ENCODE measurements at places on chromosomes 4 and X. TPM values are rescaled to one million over a fixed set of nuclear protein-coding genes. Genes with fewer than 3 reads are reported as not detected.

DNA sequence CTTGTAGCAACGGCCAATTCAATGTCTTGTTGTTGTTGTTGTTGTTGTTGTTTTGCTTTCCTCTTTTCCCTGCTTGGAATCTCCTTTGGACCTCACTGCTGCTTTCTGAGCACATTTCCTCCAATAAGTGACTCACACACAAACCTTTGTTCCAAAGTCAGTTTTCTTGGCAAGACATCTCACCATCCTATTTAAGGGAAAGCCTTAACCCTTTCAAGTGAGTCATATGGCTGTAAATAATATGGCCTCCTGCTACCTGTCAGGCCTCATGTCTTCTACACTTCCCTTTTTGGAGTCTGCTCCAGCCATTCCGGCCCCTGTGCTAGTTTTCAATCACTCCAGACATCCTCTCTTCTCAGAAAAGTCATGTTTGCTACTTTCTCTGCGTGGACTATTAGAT lies 79.5 kb upstream of the MAGEB10 start:
- DNase-seq = no peak
- no peaks in the 10 kb centered on the region for H3K36me3 ChIP-seq
- H3K27ac ChIP-seq = no peak overlapping the region
- no peaks in the 10 kb centered on the region for H3K4me1 ChIP-seq

- no peak for DNase-seq
- H3K4me3 ChIP-seq = no peak overlapping the region
- no peaks in the 10 kb centered on the region for H3K27me3 ChIP-seq
- H3K36me3 ChIP-seq = no peaks in the 10 kb centered on the region
Measured at GRCh38 chrX:55778322-55778721, 60.8 kb downstream of the RRAGB start.

GRCh38 chr4:114088481-114088880 lies 109.0 kb upstream of the ARSJ start:
- no peak overlapping the region for H3K27ac ChIP-seq
- no peaks in the 10 kb centered on the region for H3K27me3 ChIP-seq
- no peak for DNase-seq
- H3K4me1 ChIP-seq = no peaks in the 10 kb centered on the region
- no peak overlapping the region for H3K4me3 ChIP-seq

DNA sequence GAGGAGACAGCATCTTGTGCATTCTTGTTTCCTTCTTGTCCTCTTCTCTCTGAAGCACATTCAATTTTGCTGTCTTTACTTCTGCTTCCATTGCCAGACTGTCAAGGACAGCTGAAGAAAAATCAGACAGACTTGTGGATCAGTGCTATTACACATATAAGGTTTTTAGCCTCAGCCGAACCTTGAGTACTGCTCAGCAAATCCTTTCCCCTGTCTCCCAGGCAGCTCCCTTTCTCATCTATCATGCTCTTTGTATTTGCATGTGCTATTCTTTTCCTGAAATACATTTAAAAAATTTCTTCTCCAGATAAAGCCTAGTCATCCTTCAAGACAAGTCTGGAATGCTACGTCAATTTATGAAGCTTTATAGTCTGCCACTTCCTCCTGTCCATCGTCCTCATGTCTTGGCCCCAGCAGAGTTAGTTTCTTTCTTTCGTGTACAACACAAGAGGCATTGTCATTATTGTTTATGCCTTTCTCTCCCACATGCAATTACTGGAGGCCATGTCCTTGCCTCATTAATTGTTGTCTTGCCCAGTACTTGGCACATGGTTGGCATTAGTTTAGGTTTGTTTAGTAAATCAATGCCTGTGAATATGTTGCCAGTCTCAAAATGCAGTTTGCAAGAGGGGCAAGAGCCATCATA lies 45.1 kb downstream of the ADGRL3 start:
- no peaks in the 10 kb centered on the region for H3K4me1 ChIP-seq
- H3K27me3 ChIP-seq = no peaks in the 10 kb centered on the region
- H3K36me3 ChIP-seq = no peaks in the 10 kb centered on the region
- no peak overlapping the region for H3K27ac ChIP-seq

GRCh38 chrX:48908600-48908999 lies 2.8 kb downstream of the SLC35A2 start:
- peaks cover 19% of the 10 kb centered on the region for H3K4me1 ChIP-seq
- H3K27ac ChIP-seq = peak overlapping the region; percentile 21
- no peaks in the 10 kb centered on the region for H3K27me3 ChIP-seq
- no peak for DNase-seq
- H3K36me3 ChIP-seq = no peaks in the 10 kb centered on the region
- no peak overlapping the region for H3K4me3 ChIP-seq

- no peaks in the 10 kb centered on the region for H3K27me3 ChIP-seq
- H3K36me3 ChIP-seq = peaks cover 29% of the 10 kb centered on the region
- no peak overlapping the region for H3K27ac ChIP-seq
Measured at GRCh38 chr4:80006935-80007744, 65.9 kb downstream of the ANTXR2 start.

DNA sequence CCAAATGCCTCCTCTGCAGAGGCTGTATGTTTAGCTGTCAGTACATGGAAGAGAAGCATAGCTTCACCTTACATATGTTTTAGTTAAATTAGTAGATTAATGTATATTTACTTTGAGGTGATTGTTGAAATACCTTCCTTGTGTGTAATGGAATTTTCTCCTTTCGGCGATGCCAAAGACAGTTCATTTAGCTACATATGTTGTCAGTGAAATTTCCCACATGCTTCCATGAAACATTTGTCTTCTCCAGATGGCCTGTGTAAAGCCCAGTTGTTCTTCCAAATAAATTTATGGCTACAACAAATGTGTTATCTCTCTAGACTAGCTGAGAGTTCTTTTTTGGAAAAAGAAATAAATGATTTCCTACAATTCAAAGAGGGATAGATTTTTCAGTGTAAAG lies 95.2 kb downstream of the GPAT3 start:
- no peaks in the 10 kb centered on the region for H3K36me3 ChIP-seq
- no peak for DNase-seq
- no peak overlapping the region for H3K27ac ChIP-seq
- no peak overlapping the region for H3K4me3 ChIP-seq

DNA sequence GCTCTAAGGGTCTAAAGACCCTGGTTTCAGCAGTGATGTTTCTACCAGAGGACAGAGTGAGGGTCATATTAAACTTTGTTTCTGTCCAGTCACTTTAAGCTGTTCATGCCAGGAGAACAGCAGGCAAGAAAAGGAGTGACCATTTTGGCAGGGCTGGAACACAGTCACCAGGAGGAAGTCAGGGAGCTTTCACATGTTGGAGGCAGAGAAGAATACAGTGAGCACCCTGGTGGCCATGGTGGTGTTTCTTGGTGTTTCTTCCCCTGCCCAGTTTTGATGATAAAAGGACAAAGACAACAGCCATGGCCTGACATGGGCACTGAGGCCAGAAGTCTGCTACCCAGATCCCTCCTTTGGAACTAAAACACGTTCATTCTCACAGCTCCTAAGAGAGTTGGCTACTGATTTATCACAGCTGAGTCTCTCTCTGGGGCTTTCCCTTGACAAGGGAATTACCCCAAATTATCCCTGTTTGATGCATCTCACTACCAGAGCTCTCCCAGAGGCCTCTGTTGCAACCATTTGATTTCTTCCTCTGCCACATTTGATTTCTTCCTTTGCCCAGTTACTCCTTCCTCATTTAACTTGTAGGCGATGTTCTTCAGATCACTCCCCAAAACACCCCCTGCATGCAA lies 106.4 kb upstream of the NWD2 start:
- no peaks in the 10 kb centered on the region for H3K36me3 ChIP-seq
- H3K27ac ChIP-seq = no peak overlapping the region
- no peaks in the 10 kb centered on the region for H3K4me1 ChIP-seq
- DNase-seq = no peak
- H3K27me3 ChIP-seq = no peaks in the 10 kb centered on the region

DNA sequence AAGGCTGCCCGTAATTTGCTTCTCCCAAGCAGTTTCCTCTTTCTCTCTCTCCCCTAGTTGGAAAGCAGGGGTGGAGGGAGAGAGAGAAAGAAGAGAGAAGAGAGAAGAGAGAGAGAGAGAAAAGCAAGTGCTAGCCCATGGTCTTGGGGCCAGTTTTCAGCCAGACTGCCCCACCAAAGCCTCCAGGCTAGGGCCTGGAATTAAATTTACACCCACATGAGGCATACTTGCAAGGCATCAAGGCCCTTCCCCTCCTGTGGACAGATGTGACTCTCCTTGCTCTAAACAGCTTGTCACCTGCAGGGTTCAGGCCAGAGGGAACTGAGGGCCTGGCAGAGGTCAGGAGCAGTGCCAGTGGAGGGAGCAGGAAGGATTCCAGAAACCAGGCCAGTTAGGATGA lies 1.7 kb upstream of the CXCR3 start:
- H3K4me1 ChIP-seq = peaks cover 56% of the 10 kb centered on the region
- no peaks in the 10 kb centered on the region for H3K36me3 ChIP-seq
- H3K27ac ChIP-seq = peak overlapping the region; percentile 90
- no peak overlapping the region for H3K4me3 ChIP-seq

DNA sequence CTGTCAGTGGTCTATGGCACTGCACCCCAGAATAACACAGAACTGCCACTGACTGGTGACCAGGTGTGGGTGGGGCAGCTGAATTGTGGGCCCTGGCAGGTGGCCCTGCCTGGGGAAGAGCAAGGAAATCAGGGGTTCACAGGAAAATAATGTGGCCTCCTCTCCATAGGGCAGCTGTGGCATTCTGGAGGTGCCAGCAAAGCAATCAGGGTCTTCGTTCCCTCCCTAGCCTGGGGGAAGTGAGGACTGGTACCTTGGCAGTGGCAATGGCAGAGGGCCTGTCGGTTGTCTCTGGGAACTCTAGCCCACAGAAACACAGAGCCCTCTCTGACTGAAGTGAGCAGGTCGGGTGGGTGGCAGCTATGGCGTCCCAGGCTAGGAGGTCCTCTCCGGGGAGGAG lies 223.0 kb downstream of the GRIA2 start:
- H3K36me3 ChIP-seq = no peaks in the 10 kb centered on the region
- no peak for DNase-seq
- H3K27me3 ChIP-seq = no peaks in the 10 kb centered on the region

- H3K4me1 ChIP-seq = no peaks in the 10 kb centered on the region
- no peak overlapping the region for H3K4me3 ChIP-seq
- no peak overlapping the region for H3K27ac ChIP-seq
- no peak for DNase-seq
- H3K27me3 ChIP-seq = no peaks in the 10 kb centered on the region
Measured at GRCh38 chrX:18875256-18875878, 108.5 kb downstream of the PHKA2 start.

- H3K27ac ChIP-seq = no peak overlapping the region
- DNase-seq = no peak
- no peak overlapping the region for H3K4me3 ChIP-seq
Measured at GRCh38 chrX:115251458-115252233, 17.8 kb upstream of the LRCH2 start.

- H3K4me3 ChIP-seq = no peak overlapping the region
- H3K4me1 ChIP-seq = no peaks in the 10 kb centered on the region
- peaks cover 3% of the 10 kb centered on the region for H3K36me3 ChIP-seq
- no peak overlapping the region for H3K27ac ChIP-seq
Measured at GRCh38 chr4:99986792-99987191, 36.7 kb upstream of the H2AZ1 start.

GRCh38 chr4:53015681-53016080 lies 153.6 kb downstream of the RASL11B start:
- DNase-seq = no peak
- peaks cover 11% of the 10 kb centered on the region for H3K4me1 ChIP-seq
- H3K27me3 ChIP-seq = no peaks in the 10 kb centered on the region
- H3K27ac ChIP-seq = no peak overlapping the region
- no peak overlapping the region for H3K4me3 ChIP-seq
- no peaks in the 10 kb centered on the region for H3K36me3 ChIP-seq

- no peak for DNase-seq
- H3K4me1 ChIP-seq = no peaks in the 10 kb centered on the region
- H3K27me3 ChIP-seq = no peaks in the 10 kb centered on the region
- H3K4me3 ChIP-seq = no peak overlapping the region
Measured at GRCh38 chrX:115023139-115023538, 5.7 kb upstream of the IL13RA2 start.

NSD2 gene
- polyA plus RNA-seq = 7.3 TPM

TCEAL4 gene
- polyA plus RNA-seq = 14.7 TPM

AIFM1 gene
- 21.6 TPM for polyA plus RNA-seq

TCEAL5 gene
- not detected for polyA plus RNA-seq

ANTXR2 gene
- 49.0 TPM for polyA plus RNA-seq
